ENCODE measurements at places on chromosomes 6 and 20.

DNA sequence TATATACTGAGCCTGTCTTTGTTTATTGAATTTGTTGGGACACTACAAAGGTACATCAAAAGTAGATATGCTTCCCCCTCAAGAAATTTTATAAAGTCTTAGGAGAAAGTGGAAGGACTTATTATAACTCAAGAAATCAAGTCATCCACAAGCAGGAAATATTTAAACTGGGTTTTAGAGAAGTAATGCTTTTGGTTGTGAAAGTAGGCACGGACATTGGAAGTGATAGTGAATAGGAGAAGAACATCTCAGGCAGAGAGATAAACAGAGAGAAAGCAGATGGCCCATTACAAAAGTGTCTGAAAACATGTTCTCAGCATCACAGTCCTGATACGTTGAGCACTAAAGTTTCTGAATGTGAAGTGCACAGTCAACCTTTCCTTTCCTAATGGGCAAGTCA, 415.6 kb upstream of the RNF217 start:
- DNase-seq: no peak

- no peak for DNase-seq
Observed at GRCh38 chr6:156771047-156771446, 6.1 kb upstream of the ARID1B start.

DNA sequence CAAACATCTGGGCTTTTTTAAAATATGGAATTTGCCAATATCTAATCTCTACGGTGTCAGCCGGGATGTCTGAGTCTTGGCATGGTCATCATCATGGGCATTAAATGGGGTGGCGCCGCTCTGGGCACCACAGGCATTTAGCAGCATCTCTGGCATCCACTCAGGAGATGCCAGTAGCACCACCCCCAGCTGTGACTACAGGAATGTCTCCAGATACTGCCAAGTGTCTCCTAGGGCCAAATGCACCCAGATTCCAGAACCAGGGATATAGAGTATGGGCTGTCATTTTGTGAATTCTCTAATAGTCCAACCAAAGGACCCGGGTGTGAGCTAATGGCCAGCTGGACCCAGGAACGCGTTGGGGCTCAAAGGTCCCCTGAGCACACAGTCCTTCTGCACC, 361.0 kb downstream of the TAF4 start:
- DNase-seq: no peak

- no peak for DNase-seq
Observed at GRCh38 chr6:62612471-62612870, 326.4 kb upstream of the KHDRBS2 start.

DNA sequence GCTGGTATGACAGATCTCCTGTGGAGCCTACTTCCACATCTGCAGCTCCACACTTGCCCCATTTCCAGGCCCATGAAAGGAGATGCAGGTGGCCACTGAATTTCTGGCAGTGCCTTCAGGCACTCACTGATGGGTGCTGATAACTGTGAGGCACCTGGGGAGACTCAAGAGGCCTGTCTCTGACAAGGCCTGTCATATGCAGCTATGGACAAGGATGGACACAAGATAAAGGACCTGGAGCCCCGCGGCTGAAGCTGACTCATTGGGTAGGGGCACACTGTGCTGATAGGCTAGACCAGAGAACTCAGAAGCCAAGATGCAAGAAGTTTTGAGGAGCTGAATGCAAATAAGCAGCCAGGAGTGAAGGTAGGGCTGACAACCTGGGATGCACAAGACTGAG, 81.0 kb upstream of the LRFN2 start:
- DNase-seq: no peak

DNA sequence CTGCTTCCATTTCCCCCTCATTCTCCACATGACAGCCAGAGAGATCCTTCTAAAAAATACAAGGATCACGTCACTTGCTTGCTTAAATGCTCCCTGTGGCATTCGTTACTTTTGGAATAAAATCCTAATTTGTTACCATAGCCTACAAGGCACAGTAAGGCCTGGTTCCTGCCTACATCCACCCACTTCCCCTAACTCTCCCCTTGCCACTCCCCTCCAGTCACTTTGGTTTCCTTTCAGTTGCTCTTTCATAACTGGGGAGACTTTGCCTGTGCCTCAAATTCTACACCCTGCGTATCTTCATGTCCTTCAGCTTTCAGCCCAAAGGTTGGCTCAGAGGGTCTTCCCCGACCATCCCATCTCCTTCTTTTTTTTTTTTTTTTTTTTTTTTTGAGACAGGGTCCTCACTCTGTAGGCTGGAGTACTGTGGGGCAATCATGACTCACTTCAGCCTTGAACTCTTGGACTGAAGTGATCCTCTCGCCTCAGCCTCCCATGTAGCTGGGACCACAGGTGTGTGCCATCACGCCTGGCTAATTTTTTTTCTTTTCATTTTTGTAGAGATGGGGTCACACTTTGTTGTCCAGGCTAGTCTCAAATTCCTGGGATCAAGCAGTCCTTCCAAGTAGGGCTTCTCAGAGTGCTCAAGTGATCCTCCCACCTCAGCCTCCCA, 12.5 kb downstream of the ID1 start:
- DNase-seq: peak; percentile 51
